ENCODE measurements at places on chromosomes 3 and 15.
A peak's percentile ranks its signal among the peaks of the same experiment; 100 is the strongest.

DNA sequence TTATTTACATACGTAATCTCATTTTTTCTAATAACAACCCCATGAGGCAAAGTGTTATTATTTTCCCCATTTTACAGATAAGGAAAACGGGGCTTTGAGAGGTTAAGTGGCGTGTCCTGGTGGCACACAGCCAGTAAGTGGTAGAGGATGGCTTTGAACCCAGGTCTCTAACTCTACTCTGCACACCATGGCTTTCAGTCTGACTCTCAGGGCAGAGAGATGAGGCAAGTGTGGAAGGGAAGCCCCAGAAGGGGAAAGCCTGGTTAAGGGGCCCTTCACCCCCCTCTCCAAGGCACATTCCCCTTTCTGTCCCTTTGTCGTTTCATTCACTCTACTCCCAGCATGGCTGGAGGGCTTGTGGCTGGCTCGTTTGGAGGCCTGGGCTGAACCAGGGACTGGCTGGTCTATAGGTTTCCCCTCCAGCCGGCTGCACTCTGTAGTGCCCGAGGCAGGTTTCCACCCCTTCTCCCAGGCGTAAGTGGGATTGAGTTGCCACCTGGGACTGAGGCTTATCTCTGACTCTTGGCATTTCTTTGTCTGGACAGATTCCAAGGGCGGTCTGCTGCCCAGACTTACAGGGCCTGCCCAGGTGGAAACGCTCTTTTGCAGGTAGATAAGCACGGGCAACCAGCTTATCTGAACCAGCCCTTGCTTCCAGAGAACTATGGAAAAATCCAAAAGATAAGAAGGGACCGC is 12.1 kb downstream of the SEMA4B start:
- DNase-seq: no peak

DNA sequence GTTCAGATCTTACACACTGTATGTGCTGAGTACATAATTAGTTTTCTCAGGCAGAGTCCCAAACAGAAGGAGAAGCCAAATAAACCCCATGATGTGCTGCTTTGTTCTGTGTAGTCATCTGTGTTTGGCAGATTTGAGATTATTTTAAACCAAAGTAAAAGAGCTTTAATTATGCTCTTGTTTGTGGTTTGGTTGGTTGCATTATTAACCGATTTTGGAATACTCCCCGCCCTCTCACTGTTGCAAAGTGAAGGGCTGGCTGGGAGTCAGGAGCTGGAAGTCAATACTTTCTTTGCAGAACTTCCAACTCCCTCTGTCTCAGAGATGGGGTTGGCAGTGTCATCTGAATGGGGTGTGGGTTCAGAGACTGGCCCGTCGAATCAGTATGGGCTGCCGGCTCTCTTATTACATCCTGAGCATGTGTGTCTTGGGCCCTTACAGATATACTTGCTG is 34.4 kb downstream of the SLCO3A1 start:
- no peak for DNase-seq

DNA sequence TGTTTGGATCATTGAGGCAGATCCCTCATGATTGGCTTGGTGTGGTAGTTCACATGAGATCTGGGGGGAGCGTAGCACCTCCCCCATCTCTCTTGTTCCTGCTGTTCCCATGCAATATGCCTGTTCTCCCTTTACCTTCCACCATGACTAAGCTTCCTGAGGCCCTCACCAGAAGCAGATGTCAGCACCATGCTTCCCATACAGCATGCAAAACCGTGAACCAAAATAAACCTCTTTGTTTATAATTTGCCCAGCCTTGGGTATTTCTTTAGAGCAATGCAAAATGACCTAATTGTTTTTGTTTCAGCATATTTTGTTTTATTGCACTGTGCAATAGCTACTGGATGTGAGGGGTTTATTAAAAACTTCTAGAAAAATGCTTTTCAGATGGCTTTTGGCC is 56.6 kb upstream of the CHST2 start:
- peak; percentile 20 for DNase-seq

GRCh38 chr15:45616901-45617323 is 17.9 kb upstream of the SQOR start:
- DNase-seq: peak; percentile 44

DNA sequence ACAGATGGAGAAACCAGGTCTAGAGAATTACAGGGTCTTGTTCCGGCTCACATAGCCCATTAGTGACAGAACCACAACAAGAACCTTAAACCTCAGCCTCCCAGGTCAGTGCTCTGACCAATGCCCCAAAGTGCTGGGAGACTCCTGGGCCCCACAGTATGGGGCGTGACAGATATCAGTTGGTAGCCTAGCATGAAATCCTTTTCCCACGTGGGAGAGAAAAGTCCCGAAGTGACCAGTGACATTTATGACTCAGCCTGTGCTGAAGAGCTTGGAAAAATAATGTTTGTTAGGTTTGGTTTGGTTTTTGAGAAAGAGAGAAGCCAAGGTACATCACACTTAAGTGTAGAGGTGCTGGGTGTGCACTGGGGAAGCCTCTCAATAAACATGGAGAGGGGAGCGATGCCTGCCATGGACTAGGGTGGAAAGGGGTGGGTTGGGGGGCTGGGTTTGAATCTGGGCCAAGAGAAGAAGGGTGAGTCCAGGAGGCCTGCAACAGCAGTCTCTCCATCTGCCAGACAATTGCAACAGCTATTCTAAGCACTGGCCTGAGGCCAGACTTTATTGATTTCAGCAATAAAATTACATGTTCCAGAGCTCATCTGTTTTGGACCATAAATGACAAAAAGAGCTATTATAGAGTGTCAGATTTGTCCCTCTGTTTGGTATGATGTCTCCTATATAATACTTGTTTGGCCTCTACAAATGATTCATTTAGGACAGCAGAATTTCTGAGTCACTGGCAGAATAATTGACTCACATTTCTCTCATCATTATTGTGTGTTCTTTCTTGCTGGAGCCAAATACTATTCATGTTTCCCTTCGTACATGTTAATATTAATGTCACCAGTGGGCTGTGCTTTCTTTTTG is 43.4 kb downstream of the C2CD4A start:
- peak; percentile 65 for DNase-seq

DNA sequence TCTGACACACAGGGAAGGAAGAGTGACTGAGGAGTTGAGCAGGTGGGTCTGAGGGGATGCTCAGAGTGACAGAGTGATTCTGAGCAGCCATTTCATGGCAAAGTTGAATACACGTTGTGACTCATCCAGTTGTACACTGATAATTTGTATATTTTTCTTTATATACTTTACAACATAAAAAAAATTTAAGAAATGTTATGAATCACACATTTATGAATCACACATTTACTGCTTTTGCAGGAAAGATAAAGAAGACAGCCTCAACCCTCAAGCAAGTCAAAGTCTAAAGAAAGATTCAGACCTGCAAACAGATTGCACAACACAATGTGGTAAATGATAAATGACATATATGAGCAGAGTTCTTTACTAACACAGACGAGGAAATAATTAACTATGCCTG is 21.0 kb upstream of the CHMP2B start:
- no peak for DNase-seq

- no peak for DNase-seq
Measured at GRCh38 chr3:14370720-14371572, 31.5 kb upstream of the SLC6A6 start.

GRCh38 chr3:68123231-68123630 is 468.8 kb upstream of the SUCLG2 start:
- DNase-seq: no peak

DNA sequence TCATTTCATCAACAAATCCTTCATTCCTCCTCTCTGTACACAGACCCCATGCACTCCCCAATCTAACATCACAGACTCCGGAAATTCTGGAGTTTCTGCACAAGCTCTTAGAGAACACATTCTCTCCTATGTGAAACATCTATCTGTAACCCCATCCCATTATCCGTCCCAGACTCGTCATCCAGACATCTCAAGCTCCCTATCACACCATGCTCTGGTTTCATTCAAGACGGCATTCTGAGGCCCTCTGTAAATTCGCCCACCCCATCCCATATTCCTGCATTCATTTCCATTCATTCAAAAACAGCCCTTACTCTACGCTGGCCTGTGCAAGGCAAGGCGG is 575 bp downstream of the LEO1 start:
- DNase-seq: no peak

DNA sequence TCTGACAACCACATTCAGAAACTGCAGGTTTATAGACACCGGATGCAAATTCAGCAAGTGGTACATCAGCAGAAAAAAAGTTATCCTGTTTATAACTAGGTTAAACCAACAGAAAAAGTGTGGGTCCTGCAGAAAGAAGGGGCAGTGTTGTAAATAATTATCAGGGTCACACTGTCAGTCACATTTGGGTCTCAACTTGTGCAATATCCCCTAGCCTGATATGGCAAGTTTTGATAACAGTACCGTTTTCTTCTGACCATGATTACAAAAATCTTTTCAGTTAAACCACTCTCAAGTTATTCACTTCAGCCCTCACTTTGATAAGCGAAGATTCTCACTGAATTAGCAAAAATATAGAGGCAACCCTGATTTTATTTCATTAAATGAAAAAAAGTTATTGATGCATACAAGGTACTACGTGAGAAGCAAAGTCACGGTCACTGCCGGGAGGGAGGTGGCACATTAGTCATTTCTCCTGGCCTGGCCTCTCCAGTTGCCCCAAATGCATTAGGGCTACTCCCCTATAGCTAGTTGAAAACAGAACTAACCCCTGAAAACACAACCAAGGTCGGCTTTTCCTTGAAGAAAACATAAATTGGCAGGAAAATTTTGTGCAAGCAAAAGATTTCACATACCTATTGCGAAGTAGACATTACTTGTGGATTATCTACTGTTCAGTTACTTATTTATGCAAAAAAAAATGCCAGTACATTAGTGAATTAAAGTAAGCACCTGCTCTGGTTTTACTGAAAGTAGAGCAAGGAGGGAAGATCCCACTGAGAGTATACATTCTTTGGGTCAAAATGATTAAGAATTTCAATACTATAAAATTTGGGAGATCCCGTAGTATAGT is 28.6 kb downstream of the IL5RA start:
- DNase-seq: no peak

Data from kidney capillary endothelial cell (primary cell).